ENCODE measurements at places on chromosomes 13 and 19. TPM values are rescaled to one million over a fixed set of nuclear protein-coding genes. Genes with fewer than 3 reads are reported as not detected.

ZNF433 gene
- polyA plus RNA-seq: 15.2 TPM

DNA sequence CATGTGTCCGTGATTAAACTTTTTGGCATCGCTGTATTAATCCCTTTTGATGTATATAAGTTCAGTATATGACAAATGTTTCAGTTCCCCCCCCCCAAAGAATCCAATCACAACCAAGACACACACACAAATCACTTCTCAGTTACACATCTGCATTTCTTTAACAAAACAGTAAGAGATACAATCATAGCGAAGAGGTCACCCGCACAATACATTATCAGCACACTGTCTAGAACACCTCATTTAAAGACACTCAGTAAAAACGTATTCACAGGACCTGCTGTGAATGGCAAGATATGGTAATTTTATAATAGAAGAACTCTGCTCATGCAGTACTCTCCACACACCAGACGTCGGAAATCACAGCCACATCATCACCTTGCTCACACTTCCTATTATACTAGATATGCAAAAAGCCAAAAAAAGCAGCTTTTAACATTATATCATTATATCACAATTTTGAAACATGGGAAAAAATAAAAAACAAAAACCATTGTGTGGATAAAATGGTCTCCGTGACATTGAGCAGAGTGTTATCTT lies 71.4 kb upstream of the XPO4 start:
- no peak for DNase-seq

GRCh38 chr19:1062387-1063029 lies 4.5 kb upstream of the ARHGAP45 start:
- DNase-seq: no peak

VAV1 gene
- 2.6 TPM for polyA plus RNA-seq

GRCh38 chr13:95391362-95391761 lies 90.1 kb upstream of the ABCC4 start:
- DNase-seq: no peak

Data from left lung (tissue), 14 donors.